Activated CD8-positive, alpha-beta memory T cell treated with anti-CD3 and anti-CD28 coated beads for 4 hours (primary cell): ENCODE measurements at places on chromosomes 6 and 20.
A peak's percentile ranks its signal among the peaks of the same experiment; 100 is the strongest.

DNA sequence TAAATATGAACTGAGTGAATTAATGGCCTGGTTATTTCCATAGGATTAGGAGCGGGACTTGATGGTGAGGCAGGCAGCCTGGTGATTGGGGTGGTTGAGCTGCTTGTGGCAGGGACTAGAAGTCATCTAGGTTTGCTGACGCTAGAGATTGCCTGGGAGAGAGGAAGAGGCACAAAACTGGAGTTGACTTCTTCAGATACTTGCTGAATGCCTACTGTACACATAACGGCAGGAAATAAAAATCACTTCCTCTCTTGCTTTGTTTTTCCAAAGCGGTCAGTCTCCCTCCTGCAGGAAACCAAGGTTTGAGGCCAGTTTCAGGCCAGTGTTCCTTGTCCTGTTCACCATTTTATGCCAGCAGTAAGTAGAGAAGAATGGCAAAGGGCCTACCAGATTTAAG lies 36.7 kb upstream of the MYLIP start:
- DNase-seq, result no peak

DNA sequence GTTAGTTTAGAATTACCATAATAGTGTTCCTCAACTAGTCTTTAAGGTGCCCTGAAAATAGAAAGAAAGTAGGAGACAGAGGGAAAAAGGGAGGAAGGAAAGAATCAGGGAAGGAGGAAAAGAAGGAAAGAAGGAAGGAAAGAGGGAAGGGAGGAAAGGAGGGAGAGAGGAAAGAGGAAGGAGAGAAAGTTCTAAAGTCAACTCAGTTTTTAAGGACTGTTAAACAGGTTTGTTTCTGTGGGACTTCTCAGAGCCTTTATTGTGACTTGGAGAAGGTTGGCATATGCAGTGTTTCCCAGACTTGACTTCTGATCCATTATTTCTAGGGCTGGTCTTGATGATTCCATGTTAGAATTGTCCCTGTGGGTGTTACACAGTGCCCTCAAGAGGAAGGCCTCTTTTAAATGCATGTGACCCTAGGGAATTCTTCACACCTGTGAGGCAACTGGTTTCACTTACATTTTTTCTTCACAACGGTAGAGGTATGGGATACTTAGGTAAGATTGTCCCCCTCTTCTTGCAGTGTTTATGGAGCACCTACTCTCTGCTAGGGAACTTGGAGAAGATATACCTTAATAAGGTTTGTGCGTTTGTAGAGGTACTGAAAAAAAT lies 132.7 kb upstream of the GMDS start:
- no peak for DNase-seq

DNA sequence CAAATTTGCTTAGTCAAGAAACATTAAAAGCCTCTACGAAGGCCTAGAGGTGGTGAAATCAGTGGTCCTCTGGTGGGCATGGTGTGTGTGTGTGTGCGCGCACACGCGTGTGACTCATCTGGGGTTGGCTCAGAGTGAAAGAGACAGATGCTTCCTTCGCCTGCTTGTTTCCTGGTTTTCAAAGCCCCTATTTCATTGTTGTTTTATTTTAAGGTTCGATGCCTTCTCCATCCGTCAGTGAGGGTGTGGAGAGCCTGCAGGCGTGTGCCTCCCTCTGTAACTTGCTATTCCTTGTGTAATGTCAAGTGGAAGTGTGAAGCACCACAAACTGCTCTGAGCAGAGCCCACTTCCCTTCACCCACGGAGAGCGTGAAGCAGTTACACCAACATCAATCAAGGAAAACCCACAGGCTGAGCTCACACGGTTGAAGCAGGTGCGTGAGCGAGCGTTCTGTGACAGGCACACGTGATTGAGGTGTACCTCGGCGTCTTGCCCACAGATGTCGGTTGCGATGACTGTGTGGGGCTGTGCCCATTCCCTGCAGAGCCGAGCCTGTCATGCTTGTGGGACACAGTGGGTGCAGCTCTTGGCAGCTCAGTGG lies 233.9 kb downstream of the PRL start:
- DNase-seq, result peak; percentile 16

DNA sequence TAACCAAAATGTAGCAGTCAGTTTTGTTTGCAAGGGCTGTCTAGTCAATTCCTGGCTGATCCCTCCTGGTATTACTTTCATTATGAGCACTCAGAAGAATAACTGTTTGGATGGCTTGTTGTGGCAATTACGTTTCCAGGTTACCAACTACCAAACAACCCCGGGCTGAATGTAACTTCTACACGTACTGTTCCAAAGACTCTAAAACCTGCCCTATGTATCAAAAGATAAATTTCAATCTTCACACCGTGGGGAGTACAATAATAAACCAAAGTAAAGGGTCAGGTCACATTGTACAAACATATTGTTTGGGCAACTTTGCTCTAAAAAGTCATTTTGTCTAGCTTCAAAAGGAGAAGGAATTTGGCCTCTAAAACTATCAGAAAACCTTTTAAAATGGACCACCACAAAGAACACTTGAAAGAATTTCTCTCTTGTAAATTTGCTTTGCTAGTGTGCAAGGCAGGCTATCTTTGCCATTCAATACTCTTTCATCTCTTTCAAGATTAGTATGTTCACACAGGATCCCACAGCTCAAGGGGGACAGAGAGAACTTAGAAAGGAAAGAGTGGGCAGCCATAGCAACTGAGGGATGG lies 27.6 kb downstream of the DCDC2 start:
- DNase-seq, result no peak

GRCh38 chr20:35551503-35551902 lies 9.6 kb downstream of the ERGIC3 start:
- DNase-seq, result no peak

GRCh38 chr6:166515072-166515810 lies 71.2 kb downstream of the RAMACL start:
- DNase-seq, result peak; percentile 25

GRCh38 chr20:45041464-45042337 lies 59.2 kb downstream of the KCNS1 start:
- DNase-seq, result no peak

DNA sequence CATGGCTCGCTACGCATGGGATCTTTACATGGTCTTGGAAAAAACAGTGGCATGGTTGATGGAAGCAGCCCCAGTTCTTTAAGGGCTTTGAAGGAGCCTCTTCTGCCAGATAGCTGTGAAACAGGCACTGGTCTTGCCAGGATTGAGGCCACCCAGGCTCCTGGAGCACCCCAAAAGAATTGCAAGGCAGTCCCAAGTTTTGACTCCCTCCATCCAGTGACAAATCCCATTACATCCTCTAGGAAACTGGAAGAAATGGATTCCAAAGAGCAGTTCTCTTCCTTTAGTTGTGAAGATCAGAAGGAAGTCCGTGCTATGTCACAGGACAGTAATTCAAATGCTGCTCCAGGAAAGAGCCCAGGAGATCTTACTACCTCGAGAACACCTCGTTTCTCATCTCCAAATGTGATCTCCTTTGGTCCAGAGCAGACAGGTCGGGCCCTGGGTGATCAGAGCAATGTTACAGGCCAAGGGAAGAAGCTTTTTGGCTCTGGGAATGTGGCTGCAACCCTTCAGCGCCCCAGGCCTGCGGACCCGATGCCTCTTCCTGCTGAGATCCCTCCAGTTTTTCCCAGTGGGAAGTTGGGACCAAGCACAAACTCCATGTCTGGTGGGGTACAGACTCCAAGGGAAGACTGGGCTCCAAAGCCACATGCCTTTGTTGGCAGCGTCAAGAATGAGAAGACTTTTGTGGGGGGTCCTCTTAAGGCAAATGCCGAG lies 78.2 kb downstream of the ASXL1 start:
- DNase-seq, result no peak

DNA sequence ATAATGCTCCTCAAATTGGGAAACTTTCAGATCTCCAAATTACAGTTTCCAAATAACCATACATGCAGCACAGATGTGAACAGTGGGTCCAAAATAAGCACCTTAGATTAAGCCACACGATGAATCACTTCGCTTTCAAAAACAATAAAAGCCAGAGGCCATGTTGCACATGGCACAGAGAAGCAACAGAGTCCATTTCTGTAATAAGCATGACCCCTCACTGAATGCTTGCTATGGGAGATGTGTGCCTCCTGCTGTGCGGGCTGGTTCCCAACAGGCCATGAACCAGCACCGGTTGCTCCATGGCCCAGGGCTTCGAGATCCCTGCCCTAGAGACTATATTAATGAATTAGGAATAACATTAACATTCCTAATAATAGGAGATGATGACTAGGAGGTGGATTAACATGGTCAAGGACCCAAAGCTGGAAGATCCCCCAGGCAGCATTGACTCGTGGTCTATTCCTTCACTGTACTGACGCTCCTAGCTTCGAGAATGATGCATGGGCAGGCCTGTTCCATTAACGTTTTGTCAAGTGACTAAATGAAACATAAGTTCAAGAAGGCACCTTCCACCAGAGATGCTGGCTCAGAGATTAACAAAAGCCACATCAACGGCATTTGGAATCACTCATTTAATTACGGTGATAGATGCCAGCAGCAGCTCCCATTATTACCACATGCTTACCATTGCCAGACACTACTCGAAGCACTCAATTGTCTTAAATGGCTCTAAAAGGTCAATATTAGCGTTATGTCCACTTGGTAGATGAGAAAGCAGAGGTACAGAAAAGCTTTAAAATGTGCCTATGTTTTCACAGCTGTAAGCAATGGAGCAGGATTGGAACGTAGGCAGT lies 470.6 kb upstream of the AGPAT4 start:
- DNase-seq, result no peak

- no peak for DNase-seq
Measured at GRCh38 chr6:15268137-15268908, 22.5 kb downstream of the JARID2 start.

- no peak for DNase-seq
Measured at GRCh38 chr20:43293068-43293786, 103.5 kb upstream of the PTPRT start.

DNA sequence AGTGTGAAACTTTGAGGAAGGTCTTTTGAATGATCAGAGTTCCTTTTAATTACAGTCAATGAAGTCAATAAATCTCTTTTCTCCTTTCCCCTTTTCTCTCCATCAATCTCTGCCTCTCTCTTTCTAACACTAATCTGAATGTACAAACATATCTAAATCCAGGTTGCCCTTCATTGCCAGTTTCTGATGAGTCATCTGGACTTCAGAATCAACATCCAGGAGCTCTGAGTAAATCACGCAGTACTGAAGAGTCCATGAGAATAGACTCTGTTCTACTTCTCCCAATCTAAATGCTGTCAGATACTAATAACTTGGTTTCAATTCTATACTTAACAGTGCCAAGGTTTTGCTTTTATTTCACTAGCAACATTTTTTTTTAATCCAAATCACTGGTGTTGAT lies 238.7 kb upstream of the THEMIS start:
- no peak for DNase-seq

- no peak for DNase-seq
Measured at GRCh38 chr6:158847012-158847529, 27.9 kb upstream of the EZR start.

DNA sequence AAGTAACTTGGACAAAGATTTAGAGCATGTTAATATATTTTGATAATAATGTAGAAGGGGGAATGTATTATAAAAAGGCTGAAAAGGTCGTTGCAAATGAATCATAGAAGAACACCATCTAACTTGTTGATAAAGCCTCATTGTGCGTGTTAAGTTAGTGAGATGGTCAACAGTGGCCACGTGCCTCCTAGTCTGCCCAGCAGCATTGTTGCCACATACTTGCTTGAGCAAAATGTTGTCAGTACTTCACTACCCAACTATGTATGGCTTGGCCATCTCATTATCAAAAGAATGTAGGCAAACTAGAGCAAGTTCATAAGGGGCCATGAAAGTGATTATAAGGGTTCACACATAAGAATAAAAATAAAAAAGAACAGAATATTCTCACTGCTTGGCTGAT lies 84.6 kb downstream of the PHACTR1 start:
- no peak for DNase-seq

DNA sequence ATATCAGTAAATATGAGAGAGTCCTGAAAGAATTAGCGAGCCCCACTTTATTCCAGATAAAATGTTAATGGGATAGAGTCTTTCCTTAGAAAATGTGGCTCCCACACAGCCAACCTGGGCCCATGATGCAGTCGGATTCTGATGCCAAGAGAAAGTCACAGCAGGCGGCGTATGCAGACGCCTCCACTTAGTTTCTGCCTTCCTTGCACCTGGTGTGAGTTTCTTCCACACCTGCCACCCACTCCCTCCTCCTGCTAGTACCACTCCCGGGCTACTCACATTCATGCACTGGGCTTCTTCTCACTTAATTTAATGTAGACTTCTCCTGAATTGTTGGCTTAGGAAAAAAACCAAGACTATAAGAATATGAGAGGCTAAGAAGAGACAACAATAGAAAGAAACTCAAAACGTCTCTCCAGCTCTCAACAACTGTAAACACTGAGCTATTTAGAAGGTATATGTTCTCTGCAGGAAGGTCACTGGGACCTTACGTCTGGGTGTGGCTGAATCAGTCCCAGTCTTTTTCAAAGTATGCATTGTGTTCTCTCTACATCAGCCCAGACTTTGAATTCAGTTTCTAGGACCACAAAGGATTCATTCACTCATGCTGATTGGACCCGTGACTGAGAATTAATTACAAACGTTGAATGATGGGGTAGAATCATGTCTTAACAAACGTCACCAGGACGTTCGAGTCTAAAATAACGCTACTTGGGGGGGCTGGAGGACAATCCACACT lies 70.4 kb downstream of the GCNT2 start:
- DNase-seq, result no peak

DNA sequence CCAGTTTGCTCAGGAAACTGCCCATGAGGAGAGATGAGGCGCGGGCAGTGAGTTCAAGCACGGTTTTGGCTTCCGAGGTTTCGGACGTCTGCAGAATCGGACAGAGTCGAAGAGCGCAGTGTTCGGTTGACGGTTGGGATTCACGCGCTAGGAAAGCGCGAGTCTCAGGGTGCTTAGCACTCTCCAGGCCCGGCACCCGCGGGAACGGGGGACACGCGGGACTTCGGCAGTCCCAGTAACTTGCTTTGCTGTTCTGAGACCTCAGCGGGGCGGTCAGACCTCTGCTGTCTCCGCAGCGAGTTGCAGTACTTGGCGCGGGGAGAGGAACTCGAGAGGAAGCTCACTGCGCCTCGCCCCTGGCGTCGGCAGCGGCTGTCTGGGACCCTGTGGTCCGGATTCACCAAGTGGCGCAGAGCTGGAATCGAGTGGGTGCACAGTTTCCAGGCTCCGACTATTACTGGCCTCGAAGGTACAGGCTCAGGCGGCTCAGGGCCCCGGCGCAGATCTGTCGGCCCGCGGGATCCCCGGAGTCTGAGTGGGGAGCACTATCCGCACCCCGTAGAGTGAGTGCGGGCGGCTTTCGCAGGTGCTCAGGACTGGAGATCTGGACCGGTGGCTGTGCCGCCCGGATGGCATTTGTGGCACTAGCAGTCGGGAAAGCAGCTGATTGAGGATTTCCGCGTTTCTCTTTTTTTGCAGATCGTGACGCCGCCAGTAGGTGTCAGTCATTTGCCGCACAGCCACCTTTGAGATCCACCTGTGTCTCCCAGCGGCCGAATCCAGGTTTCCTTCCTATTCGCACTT lies at the start of gene POM121L2:
Gene POM121L2, minus strand, starts transcription at position 128 of the 804 bp plus-strand sequence. Its CDS starts 103 bp downstream, at position 25.
- DNase-seq, result peak; percentile 24
